ENCODE measurements at places on chromosomes 4 and X. TPM values are rescaled to one million over a fixed set of nuclear protein-coding genes. Genes with fewer than 3 reads are reported as not detected.

The FOXO4 gene
- 11.0 TPM for total RNA-seq

GRCh38 chr4:184801781-184802696 lies 23.7 kb downstream of the ACSL1 start:
- no peak overlapping the region for H3K4me3 ChIP-seq
- H3K27me3 ChIP-seq: no peaks in the 10 kb centered on the region
- H3K27ac ChIP-seq: no peak overlapping the region

The HDAC6 gene
- total RNA-seq: 31.5 TPM

DNA sequence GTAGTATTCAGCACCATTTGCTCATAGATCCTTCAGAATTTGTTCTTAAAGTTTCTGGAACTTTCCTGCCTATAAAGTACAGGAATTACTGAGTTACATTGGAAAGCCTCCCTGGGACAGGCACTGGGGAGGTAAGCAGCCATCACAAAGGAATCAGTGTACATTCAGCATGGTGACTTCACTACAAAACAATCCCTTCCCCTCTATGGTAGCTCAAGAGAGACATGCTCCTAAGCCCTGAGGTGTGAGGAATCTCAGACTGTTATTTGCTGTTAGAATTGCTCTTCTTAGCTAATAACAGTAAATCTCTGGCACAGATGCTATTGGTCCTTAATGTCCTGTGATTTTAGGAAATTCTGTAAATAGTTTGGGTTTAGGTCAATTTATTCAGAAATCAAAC lies 1898.0 kb upstream of the PCDH7 start:
- DNase-seq: no peak
- no peaks in the 10 kb centered on the region for H3K4me1 ChIP-seq
- no peak overlapping the region for H3K27ac ChIP-seq
- no peaks in the 10 kb centered on the region for H3K27me3 ChIP-seq
- no peaks in the 10 kb centered on the region for H3K36me3 ChIP-seq
- H3K4me3 ChIP-seq: no peak overlapping the region

DNA sequence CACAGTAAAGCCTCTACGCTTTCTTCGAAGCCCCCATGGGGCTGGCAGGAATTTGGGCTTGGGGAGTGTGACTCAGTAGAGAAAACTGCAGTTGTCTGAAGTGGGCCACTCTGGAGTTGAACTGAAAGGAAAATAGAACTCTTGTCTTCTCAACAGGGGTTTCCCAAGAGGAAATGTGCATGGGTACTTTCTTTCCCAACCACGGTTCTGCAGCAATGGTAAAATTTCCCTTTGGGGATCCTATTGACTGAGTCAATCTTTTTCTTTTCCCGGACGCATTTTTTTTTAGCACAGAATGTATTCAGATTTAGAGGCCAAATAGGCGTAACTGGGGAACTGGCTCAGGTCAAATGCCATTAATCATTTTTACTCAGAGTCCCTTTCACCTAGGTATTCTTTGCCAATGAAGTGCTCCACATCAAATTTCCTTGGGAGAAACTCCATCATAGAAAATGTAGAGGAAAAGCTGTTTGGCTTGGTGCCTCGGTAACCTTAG lies 269.3 kb downstream of the STIM2 start:
- H3K27me3 ChIP-seq: no peaks in the 10 kb centered on the region
- no peak for DNase-seq
- H3K4me1 ChIP-seq: no peaks in the 10 kb centered on the region
- H3K4me3 ChIP-seq: no peak overlapping the region
- no peaks in the 10 kb centered on the region for H3K36me3 ChIP-seq

The FBXO8 gene
- 7.8 TPM for total RNA-seq

GRCh38 chrX:121407627-121408026 lies 360.2 kb downstream of the GLUD2 start:
- H3K27me3 ChIP-seq: no peaks in the 10 kb centered on the region
- H3K27ac ChIP-seq: no peak overlapping the region

The TNIP3 gene
- 0.16 TPM for total RNA-seq

- DNase-seq: peak; percentile 28
- no peaks in the 10 kb centered on the region for H3K27me3 ChIP-seq
- H3K4me1 ChIP-seq: no peaks in the 10 kb centered on the region
- H3K4me3 ChIP-seq: no peak overlapping the region
- H3K36me3 ChIP-seq: no peaks in the 10 kb centered on the region
Measured at GRCh38 chr4:166252487-166253402, 379.7 kb downstream of the TLL1 start.

DNA sequence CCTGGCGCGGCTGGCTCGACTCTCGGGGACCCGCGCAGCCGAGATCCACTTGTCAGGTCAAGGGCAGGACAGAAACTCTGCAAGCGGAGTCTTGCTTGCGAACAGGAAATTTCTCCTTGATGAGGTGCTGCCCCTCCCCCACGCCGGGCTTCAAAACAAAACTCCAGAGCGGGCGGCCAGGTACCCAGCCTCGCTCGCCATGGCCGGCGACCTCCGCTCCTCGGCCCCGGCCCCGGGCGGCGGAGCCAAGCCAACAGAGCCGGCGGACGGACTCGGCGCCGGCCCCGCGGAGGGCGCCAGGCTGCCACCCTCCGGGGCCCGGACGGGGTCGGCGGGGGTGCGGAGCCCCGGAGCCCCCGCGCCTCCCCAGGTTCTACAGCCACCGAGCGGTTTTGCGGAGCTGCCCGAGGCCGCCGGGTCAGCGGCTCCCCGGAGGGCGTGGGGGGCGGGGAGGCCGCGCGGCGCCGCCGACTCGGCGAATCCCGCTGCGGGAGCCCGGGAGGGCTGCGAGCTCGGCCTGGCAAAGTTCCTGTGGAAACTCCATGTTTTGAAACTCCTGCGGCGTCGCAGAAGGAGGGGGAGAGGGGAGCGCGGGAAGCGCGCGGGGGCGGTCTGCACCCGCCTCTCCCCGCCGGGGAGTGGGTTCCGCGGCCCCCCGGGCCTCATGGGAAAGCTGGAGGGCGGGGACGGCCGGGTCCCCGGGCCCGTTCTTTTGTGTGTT lies 11.7 kb upstream of the BCOR start:
- no peaks in the 10 kb centered on the region for H3K27me3 ChIP-seq
- peak overlapping the region; percentile 67 for H3K4me3 ChIP-seq
- H3K4me1 ChIP-seq: no peaks in the 10 kb centered on the region
- H3K36me3 ChIP-seq: no peaks in the 10 kb centered on the region
- H3K27ac ChIP-seq: peak overlapping the region; percentile 99

GRCh38 chrX:2732076-2732475 lies 19.8 kb upstream of the XG start:
- no peaks in the 10 kb centered on the region for H3K4me1 ChIP-seq
- no peak overlapping the region for H3K4me3 ChIP-seq
- DNase-seq: no peak
- H3K36me3 ChIP-seq: peaks cover 31% of the 10 kb centered on the region
- H3K27me3 ChIP-seq: no peaks in the 10 kb centered on the region

GRCh38 chr4:159137176-159137575 lies 34.3 kb downstream of the RAPGEF2 start:
- no peak overlapping the region for H3K4me3 ChIP-seq
- H3K4me1 ChIP-seq: peaks cover 7% of the 10 kb centered on the region
- no peak for DNase-seq
- H3K27me3 ChIP-seq: no peaks in the 10 kb centered on the region
- H3K36me3 ChIP-seq: no peaks in the 10 kb centered on the region
